ENCODE measurements at places on chromosomes 12 and 14.

- DNase-seq: no peak
These were observed 35.2 kb downstream of the TDG start for GRCh38 chr12:104000807-104001434.

- DNase-seq: no peak
These were observed 11.0 kb upstream of the MGP start for GRCh38 chr12:14896521-14897169.

DNA sequence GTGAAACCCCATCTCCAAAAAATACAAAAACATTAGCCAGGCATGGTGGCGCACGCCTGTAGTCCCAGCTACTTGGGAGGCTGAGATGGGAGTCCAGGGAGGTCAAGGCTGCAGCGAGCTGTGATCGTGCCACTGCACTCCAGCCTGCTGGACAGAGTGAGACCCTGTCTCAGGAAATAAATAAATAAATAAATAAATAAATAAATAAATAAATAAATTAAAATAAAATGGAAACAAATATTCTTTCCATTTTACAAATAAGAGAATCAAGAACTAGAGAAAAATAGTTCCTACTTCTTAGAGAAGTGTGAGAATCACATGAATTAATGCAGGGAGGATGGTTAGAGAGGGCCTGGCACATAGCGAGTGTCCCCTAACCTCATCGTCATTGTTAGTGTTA, 53.7 kb downstream of the C12orf75 start:
- no peak for DNase-seq

DNA sequence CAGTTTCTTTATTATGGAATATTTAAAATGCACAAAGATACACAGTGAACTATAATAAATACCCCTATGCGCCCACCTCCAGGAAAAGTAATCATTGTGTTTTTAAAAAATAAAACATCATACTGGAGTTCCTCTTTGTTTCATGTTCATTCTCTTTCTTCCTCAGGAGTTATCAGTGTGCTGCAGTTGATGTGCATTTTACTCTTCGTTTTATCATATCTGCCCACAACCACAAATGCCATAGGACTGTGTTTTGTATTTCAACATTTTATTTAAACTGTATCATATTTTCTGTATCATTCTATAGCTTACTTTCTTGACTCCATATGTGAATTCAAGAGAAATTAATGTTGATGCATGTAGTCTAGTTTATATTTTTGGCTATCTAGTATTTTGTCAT, 53.9 kb downstream of the TSHR start:
- no peak for DNase-seq

DNA sequence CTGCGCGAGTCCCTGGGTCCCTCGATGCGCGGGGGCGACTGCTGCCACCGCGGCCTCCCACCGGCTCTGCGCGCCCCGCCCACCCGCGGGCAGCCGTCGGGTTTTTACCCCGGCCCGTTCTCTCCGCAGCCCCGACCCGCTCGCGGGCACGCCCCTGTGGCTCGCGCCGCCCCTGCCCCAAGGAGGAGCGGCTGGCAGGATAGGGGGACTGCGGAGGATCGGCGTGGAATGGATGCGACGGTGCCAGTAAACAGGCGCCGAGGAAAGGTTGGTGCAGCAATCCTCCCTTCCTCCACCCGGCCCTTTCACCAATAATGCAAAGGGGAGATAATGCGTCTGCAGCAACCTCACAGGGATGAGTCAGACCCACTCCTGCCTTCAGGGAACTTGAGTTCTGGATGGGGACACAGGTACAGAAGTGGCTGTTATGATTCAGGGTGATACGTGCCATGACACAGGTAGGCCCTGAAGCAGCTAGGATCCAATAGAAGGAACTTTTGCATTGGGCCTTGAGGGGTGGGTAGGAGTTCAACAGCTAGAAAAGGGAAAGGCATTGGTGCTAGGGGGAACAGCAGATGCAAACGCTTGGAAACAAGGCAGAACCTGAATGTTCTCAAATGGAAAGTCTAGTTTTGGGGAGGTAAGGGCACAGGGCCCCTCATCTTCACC, 554 bp upstream of the DEGS2 start:
- no peak for DNase-seq

DNA sequence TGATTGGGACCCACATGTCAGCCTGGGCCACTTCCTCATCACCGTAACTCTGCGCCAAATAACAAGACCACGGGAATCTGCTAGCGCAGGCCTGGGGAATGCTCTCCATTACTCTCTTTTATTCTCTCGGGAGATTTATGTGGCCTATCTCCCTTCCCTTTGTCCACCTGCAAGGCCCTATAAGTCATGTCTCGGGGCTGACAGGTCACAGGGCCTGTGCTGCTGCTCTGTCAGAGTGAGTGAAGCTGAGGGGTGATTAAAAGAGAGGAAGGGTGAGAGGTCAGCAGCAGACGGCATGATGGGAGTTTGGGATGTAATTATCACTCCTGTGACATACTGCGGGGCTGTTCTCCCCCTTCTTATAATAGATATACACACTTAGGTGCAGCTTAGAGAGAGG, 26.2 kb upstream of the GPATCH2L start:
- DNase-seq: no peak

- no peak for DNase-seq
These were observed 93.9 kb upstream of the DIO3 start for GRCh38 chr14:101467181-101467926.

DNA sequence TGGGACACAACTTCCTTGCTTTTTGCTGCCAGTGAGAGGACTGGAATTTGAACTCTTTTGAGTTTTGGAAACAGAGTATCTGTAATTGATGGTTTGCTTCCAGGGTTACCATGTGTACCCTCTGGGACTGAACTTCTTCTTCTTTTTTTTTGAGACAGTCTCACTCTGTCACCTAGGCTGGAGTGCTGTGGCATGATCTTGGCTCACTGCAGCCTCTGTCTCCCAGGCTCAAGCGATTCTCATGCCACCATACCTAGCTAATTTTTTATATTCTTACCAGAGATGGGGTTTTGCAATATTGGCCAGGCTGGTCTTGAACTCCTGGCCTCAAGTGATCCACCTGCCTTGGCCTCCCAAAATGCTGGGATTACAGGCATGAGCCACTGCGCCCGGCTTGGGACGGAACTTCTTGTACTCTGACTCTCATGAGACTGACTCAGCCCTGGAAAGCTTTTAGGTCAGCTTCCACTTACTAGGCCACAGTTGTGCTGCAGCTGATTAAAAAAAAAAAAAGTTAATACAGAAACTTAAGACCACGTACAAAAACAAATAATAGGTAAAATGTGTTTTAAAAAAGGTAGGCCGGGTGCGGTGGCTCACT, 15.8 kb downstream of the SEL1L start:
- no peak for DNase-seq

DNA sequence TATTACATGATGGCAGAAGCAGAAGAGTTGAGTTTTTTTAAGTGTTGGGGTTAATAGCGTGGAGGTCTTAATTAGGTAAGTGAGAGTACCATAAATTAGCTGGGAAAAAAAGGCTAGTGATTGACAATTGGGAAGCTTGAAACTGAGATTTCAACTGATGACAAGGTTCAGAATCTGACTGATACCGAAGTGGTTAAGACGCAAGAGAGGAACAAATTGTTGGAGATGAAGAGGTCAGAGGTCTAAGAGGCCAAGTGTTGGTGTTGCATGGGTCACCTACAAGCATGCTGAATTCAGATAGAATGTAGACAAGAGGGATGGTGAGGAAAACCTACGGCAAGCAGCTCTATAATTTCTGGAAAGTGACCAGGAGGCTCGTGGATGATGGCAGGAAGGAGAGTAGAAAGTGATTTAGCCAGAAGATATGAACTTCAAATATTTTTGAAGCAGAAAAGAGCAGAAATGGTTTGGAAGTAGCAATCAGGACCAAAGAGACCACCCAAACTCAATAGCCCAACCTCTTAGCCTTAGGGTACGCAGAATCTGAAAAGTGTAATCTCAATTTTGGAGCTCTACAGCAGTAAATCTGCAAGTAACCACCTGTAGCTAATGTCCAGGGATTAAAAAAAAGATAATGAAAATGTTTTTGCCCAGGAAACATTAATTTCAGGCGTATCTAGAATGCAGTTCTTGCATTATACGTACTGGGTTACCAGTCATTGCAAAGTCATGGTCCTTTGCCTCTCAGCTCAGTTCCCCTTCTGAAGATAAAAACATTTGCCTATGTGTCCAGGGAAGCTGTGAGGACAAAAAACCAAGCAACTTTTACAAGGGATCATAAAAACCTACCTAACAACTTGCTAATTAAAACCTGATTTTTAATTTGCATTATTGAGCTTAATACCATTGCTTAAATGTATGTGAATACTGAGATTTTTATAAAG, 1.7 kb upstream of the TMPO start:
- DNase-seq: no peak

DNA sequence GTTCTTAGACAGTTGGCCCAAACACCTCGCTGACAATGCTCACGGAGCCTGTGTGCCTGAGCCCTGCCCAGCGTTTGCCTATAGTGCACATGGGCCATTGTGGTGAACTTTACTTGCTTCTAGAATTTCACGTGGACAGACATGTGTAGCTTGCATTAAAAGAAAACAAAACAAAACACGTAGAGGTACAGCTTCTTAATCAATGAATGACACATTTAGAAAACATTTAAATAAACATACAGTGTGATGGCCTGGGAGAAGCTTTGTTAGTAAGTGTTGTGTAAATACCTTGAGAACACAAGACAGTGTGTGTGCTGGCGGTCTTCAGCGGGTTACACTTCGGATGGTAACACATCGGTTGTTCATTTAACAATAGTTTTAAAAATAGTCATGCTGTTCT, 38.1 kb downstream of the SMOC1 start:
- DNase-seq: no peak

GRCh38 chr14:68541178-68541896, 251.5 kb downstream of the ZFP36L1 start:
- no peak for DNase-seq

DNA sequence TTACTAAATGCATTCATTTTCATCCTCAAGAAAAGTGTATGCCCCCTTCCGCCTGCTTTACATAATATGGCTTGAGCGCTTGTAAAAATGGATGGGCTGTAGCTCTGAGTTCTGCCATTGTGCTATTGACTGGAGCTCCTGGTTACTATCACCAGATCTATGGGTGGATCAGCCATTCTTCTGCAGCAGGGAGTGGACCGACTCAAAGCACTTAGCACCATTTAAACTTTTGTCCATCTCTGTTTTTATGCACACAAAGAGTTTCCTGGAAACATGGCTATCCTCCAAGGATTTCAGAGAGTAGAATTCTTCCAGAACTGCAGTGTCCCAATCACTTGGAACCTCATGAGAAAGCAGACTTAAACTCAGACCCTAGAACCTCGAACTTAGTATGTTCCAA, 4.5 kb upstream of the NUMB start:
- no peak for DNase-seq

GRCh38 chr12:6423267-6424007, 21.3 kb upstream of the CD27 start:
- no peak for DNase-seq

GRCh38 chr14:91385224-91385623, 32.4 kb downstream of the CCDC88C start:
- DNase-seq: no peak

DNA sequence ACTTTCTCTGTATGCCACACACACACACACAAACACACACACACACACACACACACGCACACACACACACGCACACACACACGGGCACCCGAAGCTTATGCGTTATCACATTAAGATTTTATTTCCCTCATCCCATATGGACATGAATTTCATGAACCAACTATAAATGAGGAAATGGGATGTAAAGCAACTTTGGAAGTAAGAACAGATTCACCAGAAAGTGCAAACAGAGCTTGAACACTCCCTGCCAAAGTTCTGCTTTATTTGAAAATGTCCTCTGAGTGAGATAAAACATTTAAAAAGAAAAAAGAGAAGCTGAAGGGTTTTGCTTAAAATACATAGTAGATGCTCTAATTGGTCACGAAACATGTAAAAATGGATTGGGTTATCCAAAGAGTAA, 90.4 kb upstream of the OTX2 start:
- DNase-seq: no peak

- no peak for DNase-seq
These were observed 73.0 kb downstream of the CIT start for GRCh38 chr12:119804011-119804641.

DNA sequence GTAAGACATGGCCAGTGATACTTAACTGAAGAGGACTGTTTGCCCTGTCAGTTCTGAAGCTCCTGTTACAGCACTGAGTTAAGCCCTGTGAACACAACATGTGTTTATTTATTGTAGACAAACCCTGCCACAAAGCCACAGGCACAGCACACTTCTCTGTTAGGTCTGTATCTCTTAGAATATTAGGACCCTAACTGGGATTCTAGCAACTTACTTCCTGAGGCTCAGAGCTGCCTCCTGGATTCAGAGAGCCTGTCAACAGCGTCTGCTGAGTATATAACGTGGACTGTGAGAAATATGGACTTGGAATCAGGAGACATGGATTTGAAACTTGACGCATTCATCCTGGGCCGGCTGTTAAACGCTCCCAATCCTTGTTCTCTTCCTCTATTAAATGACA, 135.0 kb upstream of the HIF1A start:
- no peak for DNase-seq

GRCh38 chr14:32608857-32609256, 279.8 kb downstream of the AKAP6 start:
- DNase-seq: no peak

DNA sequence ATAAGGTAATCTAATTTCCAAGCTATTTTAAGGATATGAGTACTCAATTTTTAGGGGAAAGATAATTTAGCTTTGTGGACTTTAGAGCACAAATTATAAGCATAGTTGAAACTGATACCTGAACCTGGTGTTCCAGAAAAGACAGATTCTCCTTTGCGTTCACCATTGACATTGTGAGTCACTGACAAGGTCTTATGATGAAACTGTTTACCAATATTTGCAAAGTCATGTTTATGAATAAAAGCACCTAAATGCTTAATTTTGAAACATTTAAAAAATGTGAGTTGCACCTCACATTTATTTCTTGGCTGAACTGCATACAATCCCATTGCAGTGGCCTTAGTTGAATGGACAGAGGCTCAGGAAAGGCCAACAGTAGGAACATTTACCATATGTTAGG, 3.9 kb downstream of the BCAT1 start:
- DNase-seq: no peak

DNA sequence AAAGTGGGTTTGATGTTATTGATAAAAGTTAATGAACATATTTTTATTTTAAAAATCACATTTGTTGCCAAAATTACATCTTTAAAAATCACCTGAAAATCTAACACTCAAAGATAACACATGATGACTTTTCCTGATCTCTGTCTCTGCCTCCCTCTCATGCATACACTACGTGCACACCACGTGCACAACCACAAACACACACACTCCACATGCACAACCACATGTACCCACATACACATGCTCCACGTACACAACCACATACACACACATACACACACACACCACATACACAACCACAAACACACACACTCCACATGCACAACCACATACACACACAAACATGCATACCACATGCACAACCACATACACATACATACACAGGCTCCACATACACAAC, 61.8 kb upstream of the TMEM132C start:
- no peak for DNase-seq

GRCh38 chr14:64293976-64294671, at the start of gene ESR2:
Gene ESR2 (minus strand): TSS chr14:64294371. CDS start chr14:64282985, 11,386 bp downstream.
- DNase-seq: no peak

DNA sequence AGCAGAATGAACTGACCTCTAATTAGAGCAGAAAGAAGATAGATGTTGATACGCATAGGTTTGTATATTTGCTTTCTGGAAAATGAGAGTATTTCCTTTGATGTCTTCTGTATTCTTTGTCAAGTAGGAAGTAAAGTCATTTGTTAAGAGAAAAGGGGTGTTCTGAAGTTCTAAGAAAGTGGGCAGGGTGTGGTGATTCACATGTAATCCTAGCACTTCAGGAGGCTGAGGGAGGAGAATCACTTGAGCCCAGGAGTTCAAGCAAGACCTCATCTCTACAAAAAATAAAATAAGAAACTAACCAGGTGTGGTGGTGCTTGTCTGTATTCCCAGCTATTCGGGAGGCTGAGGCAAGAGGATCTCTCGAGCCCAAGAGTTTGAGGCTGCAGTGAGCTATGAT, 2.8 kb downstream of the RHNO1 start:
- no peak for DNase-seq

Measured in stimulated activated CD4-positive, alpha-beta T cell treated with anti-CD3 and anti-CD28 coated beads, Interleukin-2, amount 100 ng/mL, for 48 hours (primary cell).